ENCODE measurements at places on chromosomes 2 and 18. TPM values are rescaled to one million over a fixed set of nuclear protein-coding genes. Genes with fewer than 3 reads are reported as not detected.

GRCh38 chr2:97858442-97858841, 137.3 kb downstream of the TMEM131 start:
- DNase-seq, result no peak

GRCh38 chr2:135637456-135638087, 104.1 kb upstream of the UBXN4 start:
- DNase-seq, result no peak

Gene CYTIP
- total RNA-seq, result 22.8 TPM

Gene CIB4
- not detected for total RNA-seq

- DNase-seq, result no peak
These were observed 27.3 kb downstream of the GKN2 start for GRCh38 chr2:68925295-68925896.

DNA sequence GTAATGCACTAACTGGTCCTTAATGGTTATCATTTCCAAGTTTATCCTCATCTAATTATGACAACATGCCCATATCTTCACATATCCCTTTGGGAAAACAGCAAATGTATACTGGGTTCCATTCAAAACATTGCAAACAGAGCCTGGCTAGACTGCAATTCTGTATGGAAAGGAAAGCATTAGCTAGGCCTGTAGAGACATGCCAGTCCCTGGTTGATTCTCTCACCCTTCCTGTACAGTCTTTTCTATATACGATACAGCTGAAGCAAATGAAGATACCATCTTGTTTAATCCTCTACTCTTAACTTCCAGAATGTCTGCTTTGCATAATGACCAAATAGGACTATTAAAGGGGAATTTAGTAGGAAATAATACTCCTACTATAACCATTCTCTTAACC, 294.4 kb upstream of the MC4R start:
- no peak for DNase-seq

DNA sequence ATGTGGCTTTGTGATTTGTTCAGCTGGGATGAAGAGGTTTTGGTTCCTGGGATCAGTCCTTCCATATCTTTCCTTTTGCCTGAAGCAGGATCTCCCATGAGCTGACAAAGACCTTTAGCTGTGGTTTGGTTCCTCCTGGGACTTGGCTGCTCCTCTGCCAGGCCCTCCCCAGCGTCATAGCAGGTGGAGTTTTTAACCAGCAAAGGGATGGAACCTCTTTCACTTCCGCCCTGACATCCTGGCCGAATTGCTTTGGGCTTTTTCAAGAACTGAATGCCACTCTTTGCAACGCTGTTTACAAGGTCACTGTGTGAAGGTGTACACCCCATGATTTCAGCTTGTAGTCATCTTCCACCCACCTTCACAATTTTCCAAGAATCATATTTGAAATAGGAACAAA, 390 bp downstream of the PCARE start:
- no peak for DNase-seq

Gene YWHAQ
- 209 TPM for total RNA-seq

Gene HTR2B
- 1.2 TPM for total RNA-seq

- DNase-seq, result no peak
These were observed 336.7 kb upstream of the RND3 start for GRCh38 chr2:150824118-150824517.

GRCh38 chr2:43218155-43218701, 8.2 kb downstream of the ZFP36L2 start:
- no peak for DNase-seq

GRCh38 chr2:218089259-218089658, 20.2 kb downstream of the RUFY4 start:
- no peak for DNase-seq

DNA sequence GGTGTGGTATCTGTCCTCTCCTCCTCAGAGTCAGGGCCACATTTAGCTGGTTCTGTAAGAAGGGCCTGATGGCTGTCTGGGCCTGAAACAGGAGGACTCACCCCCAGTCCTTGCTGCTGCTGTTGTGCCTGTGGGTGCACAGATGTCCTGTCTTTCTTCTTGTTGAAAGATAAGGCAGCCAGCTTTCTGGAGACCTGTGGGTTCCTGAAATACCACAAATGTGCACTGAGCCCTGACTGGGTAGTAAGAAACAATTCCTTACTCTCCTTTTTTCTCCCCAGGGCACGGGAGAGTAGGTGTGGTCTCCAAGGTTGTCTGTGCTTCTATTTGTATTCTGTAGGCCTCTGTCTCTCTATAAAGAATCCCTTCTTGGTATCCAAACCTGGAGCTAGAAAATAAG, 96.2 kb upstream of the DLX2 start:
- no peak for DNase-seq

Gene TMEM37
- 7.1 TPM for total RNA-seq

GRCh38 chr18:10951631-10952544, 197.5 kb downstream of the PIEZO2 start:
- DNase-seq, result no peak

Gene OTX1
- total RNA-seq, result not detected

- DNase-seq, result no peak
These were observed 11.8 kb downstream of the DSC3 start for GRCh38 chr18:31030574-31031278.

GRCh38 chr18:63073481-63073880, 246.1 kb downstream of the BCL2 start:
- DNase-seq, result no peak

DNA sequence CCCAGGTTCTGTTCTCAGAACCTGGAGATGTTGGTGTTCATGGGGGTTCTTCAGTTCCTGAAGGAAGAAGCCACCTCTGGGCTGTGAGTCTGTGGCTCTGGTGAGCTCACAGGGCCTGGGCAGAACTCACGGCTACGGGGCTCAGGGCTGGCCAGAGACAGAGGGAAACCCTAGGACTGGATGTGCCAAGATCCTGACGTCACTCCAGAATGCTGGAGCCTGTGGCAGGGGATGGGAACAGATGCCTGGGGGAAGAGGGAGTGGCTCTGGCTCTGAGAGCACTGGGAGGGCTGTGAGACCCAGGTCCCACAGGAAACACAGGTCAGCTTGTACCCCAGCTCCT, at the start of gene OTOF:
Gene OTOF (minus strand): TSS at position 214 of the 343 bp plus-strand sequence.
- no peak for DNase-seq

Data from sciatic nerve (tissue), 2 donors.